ENCODE measurements at places on chromosomes 12 and 14.

GRCh38 chr12:58963844-58964243 is 43.5 kb upstream of the LRIG3 start:
- DNase-seq = no peak

DNA sequence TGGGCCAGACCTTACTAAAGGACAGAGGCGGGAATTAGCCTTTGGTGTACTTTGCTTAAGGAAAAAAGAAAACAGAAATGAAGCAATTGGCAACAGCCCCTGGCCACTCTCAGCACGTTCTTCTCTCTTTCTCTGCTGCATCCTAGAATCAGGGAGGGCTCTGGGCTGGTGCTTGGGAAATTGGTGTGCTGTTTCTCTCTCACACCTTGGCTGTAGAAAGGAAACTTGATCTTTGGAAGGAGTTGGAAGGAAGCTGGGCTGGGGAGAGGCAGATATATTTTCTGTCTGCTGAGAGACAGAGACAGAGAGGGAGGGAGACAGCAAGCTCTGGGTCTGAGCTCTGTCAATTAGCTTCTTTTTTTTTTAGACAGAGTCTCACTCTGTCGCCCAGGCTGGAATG is 27.4 kb downstream of the NOS1 start:
- DNase-seq = no peak

DNA sequence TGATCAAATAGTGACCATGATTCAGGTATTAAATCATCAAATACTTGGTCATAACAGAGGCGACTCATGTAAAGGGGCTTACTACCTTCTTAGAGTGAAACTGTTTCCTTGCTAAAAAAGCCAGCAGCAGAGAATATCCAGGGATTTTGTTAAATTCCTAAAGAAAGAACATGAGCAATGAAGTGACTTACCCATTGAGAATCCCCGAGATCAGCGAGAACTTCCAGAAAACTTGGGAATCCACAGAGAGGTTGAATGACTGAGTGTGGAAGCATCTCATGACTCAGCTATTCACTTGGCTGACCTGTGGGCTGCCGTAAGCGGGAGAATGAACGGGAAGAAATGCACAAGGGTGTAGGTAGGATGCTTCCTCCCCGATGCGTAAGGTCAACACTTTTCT is 85.3 kb upstream of the KCNA1 start:
- DNase-seq = no peak

- DNase-seq = no peak
Measured at GRCh38 chr14:55500219-55500701, 59.8 kb upstream of the TBPL2 start.

DNA sequence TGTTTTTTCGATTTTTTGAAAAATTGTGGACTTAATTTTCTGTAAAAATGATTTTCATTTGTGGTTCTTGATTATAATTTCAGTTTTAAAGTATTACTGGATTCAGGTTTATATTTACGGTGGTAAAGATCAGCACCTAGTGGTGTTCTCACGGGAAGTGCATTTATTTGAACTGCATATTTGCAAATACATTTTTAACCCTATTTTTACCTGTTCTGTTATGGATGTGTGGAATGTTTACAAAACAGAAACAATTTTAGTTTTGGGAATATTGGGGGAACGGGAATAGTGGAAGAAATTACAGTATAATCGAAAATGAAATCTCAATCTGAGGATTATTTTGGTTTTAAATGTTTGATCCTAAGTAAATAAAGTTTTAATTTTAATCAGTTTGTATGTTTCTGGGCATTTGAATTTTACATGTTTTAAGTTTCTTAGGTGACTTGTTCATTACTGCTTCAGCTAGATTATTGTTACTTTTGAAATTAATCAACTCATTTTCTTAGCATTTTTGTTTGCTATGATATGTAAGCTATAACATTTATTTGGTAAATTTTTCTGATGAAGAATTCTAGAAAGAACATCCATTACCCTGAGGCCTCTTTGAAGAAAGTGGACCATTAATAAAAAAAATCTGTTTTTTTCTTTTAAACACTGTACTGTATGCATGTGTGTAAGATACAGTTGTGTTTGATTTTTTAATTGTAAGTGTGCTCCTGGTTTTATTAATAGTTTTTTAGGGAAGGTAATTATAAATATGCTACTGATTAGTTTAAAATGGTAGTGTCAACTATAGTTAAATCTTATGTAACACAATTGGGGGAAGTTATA is 942 bp downstream of the ATF7IP start:
- DNase-seq = no peak

DNA sequence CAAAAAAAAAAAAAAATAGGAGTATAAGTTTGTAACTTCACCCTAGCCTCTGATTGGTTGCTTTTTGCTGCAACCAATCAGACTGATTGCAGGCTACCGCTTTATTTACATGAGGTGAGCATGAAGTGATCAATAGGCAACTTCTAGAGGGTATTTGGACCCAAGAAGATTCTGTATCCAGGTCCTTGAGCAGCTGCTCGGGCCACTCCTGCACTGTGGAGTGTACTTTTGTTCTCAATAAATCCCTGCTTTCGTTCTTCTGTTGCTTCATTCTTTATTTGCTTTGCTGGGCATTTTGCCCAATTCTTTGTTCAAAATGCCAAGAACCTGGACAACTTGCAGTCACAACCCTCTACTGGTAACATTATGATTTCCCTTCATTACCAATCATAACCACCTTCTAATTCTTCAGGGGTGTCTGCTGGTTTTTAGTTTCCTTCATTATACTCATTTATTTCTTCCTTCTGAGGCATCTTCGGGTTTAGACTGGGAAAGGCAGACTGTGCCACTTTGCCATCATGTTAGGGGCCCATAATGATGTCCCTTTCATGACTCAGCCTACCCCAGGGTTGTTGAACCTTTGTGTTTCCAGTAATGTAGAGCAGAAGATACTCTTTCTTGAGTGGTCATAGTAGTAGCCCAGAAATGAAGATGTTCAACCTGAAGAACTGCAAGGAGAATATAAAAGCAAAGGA is 43.4 kb upstream of the LIMA1 start:
- DNase-seq = no peak

DNA sequence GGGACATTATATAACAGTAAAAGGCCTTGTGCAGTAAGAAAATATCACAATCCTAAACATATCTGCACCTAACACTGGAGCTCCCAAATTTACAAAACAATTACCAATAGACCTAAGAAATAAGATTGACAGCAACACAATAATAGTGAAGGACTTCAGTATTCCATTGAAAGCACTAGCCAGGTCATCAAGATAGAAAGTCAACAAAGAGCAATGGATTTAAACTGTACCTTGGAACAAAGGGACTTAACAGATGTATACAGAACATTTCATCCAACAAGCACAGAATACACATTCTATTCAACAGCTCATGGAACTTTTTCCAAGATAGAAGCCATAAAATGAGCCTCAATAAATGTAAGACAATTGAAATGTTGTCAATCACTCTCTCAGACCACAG is 209.5 kb upstream of the ARHGAP5 start:
- no peak for DNase-seq

DNA sequence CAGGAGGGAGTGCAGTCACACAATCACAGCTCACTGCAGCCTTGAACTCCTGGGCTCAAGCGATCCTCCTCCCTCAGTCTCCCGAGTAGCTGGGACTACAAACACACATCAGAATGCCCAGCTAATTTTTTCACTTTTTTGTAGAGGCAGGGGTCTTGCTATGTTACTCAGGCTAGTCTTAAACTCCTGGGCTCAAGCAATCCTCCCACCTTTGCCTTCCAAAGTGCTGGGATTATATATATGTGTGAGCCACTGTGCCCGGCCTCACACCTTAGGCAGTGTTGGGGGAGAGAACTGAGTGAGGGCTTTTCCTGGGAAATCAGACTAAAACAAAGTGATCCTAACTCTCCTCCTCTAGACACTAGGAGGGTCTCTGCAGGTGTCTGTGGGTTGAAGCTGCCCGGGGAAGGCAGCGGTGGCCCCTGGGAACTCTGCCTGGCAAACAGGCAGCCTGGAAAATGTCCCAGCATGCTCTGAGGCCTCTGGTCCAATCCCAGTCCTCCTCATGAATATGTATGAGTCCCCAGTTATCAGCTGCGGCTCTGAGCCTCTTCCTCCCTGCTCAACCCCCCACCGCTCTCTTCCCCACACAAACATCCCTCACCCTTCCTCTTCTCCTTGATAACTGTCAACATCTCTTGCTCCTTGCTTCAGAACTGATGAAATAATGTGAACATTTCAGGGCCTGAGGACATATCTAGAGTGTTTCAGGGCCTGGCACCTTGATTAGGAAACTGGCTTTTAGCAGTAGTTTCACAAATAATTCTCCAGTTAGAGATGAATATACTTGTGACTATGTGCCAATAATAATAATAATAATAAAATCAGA is 7.9 kb upstream of the NAA25 start:
- DNase-seq = peak; percentile 73

Data from ascending aorta (tissue), 2 donors.